Stimulated activated CD8-positive, alpha-beta memory T cell treated with anti-CD3 and anti-CD28 coated beads, Interleukin-15, amount 100 ng/mL, for 1 hour (primary cell): ENCODE measurements at places on chromosomes 4 and X.

- no peak for DNase-seq
Measured at GRCh38 chr4:60482921-60483351, 717.2 kb upstream of the ADGRL3 start.

DNA sequence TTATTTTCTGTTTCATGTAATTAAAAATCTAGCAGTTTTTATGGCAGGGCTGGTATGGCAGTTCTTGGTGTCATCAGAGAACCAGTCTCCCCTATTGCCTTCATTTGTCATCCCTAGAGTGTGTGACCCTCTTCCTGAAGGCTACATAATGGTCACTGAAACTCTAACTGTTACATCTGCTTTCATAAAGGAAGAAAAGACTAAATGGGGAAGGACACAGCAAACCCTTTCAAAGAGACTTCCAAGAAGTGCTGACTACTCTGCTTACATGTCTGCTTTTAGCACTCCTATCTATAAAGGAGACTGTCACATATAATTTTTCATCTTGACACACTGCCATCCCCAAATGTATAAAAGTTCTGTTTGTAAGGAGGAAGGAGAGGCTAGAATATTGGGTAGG is 105.9 kb upstream of the DIAPH2 start:
- DNase-seq: no peak

- DNase-seq: no peak
Measured at GRCh38 chrX:110675886-110676285, 119.7 kb downstream of the CHRDL1 start.

GRCh38 chrX:105458846-105459245 is 238.4 kb upstream of the TEX13A start:
- DNase-seq: no peak

- no peak for DNase-seq
Measured at GRCh38 chr4:105633241-105633640, 75.2 kb downstream of the INTS12 start.

- no peak for DNase-seq
Measured at GRCh38 chrX:129655547-129656249, 942 bp upstream of the APLN start.

DNA sequence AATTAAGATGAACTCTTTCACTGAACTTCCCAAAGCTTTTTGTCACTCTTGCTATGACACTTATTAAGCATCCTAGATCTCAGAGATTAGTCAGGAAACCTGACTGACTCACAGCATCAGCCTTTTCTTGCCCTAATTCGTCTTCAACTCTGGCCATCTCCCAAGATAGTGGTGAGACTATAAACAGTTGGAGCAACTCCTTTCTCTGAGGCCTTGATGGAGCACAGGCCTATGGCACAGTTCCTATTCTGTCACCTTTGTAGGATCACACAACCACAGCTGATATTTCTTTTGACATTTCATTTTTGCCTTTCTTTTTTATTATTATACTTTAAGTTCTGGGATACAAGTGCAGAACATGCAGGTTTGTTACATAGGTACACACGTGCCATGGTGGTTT is 217.6 kb downstream of the PRR32 start:
- DNase-seq: no peak

DNA sequence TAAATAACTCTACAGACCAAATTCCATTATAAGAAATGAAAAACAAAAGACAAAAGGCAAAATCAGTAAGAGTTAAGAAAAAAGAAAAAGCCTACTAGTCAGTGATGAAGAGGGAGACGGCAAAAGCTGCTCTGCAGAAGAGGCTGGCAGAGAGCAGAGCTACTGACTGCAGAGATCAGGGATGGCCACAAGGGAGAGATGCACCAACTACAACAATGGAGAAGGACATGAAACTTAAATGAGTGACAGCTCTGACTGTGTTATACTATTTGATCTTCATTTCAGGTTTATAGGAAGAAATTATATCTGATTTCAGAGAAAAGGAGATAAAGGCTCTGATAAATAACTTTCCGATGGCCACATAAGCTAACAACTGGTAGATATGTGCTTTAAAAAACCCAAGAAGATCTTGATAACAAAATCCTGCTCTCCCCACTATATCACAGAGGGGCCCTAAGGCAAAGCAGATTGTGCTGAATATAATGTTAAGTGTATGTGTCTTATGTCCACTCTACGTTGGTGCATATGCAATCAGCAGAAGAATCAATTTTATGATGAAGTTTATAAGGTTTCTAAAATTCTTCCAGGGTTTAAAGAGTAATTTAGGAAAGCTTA is 58.4 kb upstream of the COX18 start:
- DNase-seq: no peak

- no peak for DNase-seq
Measured at GRCh38 chrX:11960031-11960430, 178.2 kb upstream of the FRMPD4 start.

DNA sequence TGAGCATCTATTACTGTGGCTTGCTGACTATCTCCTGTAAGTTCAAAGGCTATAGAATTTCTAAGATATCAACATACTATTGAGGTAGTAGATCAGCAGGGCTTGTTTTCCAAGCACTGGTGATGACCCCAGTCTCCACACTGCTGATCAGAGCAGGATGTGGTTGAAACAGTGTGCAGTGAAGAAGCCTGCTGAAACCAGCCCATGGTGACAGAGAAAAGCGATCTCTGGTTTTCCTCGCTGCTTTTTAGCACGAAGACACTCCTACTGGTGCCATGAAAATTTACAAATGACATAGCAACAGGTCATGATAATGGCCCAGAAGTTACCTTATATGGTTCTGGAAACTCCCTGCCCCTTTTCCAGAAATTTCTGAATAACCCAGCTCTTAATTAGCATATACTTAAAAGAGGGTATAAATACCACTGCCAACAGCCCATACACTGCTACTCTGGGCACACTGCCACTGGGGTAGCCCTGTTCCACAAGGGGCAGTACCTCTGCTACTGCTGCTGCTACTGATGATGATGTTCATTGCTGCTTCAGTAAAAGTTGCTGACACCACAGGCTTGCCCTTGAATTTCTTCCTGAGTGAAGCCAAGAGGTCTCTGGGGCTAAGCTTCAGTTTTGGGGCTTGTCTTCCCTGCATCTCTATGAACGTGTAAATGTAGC is 1689.5 kb upstream of the PCDH10 start:
- DNase-seq: no peak

GRCh38 chrX:97619499-97619898 is 735.8 kb downstream of the RPA4 start:
- no peak for DNase-seq

- DNase-seq: no peak
Measured at GRCh38 chrX:39896951-39897740, 200.6 kb downstream of the BCOR start.

- DNase-seq: no peak
Measured at GRCh38 chr4:149896432-149896831, 80.8 kb upstream of the IQCM start.

DNA sequence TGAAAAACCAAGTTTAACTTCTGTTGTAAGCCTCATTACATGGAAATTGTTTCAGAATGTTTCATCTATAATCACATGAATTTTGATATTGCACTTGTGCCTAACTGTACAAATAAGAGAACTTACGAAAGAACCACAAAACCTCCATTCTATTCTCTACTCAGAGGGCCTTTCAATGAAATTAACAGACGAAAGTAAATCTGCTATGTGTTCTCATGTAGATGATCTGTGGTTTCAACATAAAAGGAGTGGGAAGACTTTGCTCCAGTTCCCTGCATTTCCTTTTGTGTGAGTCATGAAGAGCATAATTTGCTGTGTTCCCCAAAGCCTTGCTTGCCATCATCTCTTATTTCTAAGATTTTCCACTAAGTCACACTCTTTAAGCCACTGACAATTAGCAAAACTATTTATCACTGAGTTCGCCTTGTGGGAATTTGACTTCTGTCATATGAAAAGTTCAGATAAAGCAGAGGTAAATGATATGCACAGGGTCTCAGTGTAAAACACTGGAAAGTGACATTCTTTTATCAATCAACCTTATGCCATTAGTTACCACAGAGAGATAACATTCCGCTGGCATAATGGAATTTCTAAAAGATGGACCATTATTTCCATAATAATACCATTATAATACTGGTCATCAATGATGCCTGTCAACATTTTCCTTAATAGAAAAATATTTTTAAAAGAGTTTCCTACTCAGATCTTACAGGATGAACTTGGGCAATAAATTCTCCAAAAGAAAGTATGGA is 329.8 kb downstream of the NR3C2 start:
- no peak for DNase-seq

GRCh38 chr4:184534511-184535391 is 60.4 kb upstream of the IRF2 start:
- no peak for DNase-seq

GRCh38 chr4:79673898-79674297 is 265.9 kb upstream of the GK2 start:
- DNase-seq: no peak

GRCh38 chr4:97507587-97508245 is 635.6 kb downstream of the STPG2 start:
- no peak for DNase-seq

GRCh38 chr4:3834186-3834662 is 68.0 kb downstream of the ADRA2C start:
- no peak for DNase-seq

GRCh38 chr4:175460414-175460813 is 351.6 kb downstream of the GPM6A start:
- no peak for DNase-seq

DNA sequence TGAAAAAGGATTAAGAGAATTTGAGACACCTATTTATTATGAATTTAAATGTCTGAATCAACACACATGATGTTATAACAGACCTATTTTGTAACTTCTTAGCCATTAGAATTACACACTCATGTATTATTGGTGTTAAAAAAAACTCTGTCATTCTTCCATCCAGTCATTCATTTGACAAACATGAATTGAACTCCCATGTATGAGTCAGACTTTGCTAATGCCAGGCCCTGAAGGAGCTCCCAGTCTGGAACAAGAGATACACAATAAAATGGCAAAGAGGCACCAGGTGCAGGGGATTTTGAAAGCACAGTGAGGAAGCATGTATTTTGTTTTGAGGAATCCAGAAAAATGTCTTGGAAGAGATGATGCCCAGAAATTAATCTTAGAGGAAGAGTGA is 87.7 kb upstream of the EFHC2 start:
- no peak for DNase-seq

- no peak for DNase-seq
Measured at GRCh38 chrX:71998836-71999509, 88.3 kb downstream of the NHSL2 start.

DNA sequence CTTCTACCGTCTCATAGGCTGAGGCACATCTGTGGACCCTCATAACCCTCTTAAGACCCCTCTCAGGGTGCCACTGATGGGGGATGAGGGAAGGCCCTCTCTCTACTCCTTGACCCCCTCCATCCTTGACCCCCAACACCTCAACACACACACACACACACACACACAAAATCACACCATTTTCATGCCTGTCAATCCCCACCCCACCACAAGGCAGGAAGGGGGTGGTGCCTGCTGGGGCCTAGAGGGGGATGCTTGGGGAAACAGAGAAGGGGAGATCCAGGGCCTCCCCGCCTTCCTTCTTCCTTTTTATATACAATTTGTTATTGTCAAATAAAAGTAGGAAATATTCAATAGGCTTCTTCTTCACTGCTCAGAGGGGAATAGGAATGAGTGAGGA is 1.2 kb upstream of the EBP start:
- no peak for DNase-seq

DNA sequence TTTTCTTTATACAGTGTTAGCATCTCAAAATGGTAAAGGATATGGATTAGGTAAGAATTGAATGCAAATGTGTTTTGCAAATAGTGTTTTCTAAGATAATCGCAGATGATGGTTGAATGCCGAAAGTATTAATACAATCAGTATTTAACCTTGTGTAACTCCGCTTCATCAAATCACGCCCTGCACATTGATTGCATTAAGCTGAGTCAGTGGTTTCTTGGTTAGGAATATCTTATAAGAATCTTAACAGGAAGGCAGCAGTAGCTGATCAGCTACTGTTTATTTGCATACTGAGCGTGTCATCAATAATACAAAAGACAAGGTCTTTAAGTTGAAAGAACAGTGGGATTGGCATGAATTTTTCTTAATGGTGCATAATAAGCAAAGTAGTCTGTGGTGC is 545.4 kb downstream of the RPA4 start:
- no peak for DNase-seq

DNA sequence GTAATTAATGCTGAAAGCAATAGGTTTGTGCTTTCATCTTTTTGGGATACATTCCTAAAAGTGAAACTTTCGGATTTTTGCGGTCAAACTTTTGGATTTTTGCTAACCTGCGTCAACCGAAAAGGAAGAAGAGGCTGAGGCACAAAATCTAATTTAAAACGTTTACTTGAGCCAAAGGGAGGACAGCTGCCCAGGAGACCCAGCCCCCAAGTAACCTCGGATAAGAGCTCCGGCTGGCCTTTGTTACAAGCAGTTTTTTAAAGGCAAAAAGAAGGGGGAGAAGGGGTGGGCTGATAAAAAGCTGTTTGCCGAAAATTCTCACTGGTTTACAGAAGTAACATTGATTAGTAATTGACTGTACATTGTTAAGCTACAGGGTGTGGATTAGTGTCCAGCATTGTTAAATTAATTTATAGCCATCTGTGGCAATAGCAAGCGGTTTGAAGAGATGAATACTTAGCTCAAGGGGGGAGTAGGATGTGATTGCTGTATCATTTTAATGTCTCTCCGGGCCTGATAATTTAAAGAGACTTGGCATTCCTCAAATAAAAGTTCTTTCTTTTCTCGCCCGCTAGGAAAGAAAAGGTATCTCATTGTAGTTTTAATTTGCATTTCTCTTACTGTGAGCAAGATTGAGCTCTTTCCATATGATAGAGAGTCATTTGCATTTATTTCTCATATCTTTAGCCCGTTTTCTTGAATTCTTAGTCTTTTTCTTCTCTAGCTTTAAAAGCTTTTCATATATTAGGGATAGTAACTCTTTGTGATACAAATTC is 59.1 kb upstream of the USP9X start:
- no peak for DNase-seq

- DNase-seq: no peak
Measured at GRCh38 chrX:68691921-68692320, 44.5 kb downstream of the STARD8 start.

DNA sequence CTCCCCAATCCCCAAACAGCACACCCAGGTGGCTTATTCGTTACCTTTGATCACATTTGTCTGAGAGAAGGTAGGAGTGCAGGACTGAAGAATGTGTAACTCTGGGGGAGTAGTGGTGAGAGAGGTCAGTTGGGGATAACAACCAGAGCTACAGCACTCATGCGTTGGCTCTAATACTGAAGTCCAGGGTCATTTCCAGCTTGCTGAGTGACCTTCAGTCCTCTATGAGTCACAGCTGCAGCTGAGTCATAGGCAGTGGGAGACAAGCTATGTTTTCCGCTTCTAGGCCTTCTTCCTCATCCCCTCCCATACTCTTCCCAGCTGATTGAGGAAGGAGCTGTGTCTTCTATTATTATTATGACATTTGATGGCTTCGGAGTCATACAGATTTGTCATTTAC is 31.6 kb upstream of the CT47C1 start:
- DNase-seq: no peak

GRCh38 chr4:118883861-118884260 is 4.8 kb upstream of the SYNPO2 start:
- DNase-seq: no peak

DNA sequence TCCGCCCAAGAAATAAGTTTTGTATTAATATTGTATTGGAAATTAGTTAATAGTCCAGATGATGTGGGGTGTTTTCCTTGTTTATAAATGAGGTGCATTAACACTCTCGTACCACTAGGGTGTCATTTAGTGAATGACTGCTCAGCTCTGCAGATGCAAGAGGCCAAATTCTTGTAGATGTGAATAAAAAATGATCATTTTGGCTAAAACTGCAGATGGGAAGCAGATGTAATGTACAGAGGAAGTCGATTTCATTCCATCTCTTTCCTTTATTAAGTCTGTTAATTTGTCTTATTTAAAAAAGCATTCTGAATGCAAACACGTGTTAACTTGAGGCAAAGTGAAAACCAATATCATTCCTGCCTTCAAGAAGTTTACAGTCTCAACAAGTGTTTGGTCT is 108.1 kb downstream of the DHX15 start:
- no peak for DNase-seq
